ENCODE measurements at places on chromosomes 12 and 14. TPM values are rescaled to one million over a fixed set of nuclear protein-coding genes. Genes with fewer than 3 reads are reported as not detected.

DNA sequence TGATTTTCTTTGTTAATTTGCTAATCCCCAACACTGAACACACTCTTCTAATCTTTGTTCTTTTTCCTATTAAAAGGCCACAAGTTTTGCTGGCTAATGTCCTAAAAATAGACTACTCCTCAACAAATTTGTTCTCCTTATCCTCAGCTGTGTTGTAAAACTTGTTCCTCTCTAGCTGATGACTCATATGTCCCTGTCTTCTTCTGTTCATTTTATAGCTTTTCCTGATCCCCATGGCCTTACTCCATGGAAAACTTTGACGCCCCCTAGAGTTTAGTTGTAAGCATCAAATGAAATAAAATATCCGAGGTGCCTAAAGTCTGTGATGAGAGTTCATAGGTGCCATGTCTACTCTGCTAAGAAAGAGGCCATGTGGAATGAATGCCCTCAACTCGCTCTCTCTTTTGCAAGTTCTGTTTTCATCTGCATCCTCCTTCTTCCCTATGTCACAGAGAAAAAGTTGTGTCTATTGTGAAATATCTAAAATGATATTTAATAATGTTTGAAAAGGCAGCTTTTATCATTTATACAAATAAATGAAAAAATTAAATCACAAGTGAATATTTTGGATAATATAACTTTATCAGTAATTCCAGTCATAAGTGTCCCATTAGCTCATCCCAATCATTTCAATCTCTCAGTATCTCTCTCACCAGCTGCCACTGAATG lies 237.9 kb downstream of the IPO8 start:
- DNase-seq, result peak; percentile 75

DNA sequence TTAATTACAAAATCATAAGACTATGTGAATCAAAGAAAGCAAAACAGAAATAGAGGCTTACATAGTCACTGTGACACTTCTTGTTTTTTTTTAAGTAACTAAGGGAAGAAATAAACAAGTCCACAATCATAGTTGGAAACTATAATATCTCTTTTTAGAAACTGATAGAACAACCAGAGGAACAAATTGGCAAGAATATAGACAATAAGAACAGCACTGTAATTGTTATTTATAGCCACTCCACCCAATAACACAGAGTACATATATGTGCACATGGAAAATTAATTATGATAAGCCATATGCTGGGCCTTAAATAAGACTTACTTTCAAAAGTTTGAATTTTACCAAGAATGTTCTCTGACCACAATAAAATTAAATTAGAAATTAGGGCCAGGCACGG lies 101.1 kb downstream of the PLEKHG7 start:
- DNase-seq, result no peak

DNA sequence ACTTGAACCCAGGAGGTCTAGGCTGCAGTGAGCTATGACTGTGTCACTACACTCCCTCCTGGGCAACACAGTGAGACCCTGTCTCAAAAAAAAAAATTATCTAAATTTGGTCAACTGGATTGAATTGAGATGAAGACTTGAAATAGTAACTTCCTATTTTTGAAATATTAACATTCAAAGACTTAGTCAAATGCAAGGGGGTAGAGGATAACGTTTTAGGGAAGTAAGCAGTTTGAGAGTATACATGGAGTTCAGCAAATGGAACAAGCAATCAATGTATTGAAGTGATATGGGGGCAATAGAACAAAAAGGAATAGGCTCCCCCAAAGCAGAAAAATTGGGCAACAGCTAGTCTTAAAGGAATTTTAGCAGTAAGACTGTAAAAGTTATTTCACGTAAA lies 4.6 kb upstream of the MFAP5 start:
- no peak for DNase-seq

DNA sequence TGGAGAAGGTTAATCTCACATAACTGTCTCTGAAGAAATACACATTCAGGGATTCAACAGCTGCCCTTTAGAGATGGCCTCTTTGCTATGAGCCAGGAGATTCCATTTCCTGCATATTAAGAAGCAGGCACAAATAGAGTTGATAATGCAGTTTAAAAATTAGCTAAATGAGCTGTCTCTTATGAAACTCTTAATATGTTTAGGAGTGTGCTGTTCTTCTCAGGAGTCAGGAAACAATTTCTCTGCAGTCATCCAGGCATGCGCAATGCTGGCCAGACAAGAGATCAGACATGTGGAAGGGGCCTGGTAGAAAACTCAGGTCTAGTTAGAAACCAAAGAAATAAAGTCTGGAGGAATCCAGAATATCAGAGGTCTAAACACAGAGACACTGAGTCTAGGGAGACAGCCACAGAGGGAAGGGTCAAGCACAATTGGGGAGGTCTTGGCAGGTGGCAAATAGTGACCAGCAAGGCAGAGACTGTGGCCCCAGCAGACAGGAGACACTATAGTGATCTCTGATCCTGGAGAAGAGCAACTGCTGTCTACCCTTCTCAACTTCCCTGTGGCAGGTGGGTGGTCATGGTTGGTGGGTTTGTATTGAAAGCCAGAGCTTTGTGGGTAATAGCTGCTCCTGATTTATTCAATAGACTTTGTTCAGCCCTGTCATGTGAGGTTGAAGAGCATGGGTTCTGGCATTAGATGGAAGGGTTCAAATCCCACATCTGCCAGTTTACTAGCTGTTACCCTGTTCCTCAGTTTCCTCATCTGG lies 185.8 kb upstream of the RMST start:
- no peak for DNase-seq

GRCh38 chr14:24113801-24114531 lies 611 bp upstream of the DCAF11 start:
- DNase-seq, result peak; percentile 94

The IL26 gene
- not detected for total RNA-seq

DNA sequence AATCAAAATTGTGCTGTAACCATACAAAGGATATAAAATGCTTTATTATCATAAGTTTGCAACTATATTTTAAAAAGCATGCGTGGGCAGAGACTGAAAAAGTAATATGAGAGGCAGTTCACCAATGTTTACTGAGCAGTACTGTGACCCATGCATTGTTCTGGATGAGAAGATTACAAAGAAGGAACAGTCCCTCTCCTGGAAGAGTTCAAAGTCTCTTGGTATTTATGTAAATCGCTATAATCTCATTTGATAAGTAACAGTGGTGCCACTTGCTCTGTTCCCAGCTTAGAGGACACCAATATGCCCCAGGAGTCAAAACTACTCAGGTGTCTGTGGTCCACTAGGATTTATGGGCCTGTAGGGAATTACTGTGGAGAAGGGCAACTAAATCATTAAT lies 2.1 kb upstream of the CMAS start:
- DNase-seq, result no peak

The GLIPR1L1 gene
- not detected for total RNA-seq

GRCh38 chr14:42027271-42027670 lies 420.6 kb downstream of the LRFN5 start:
- DNase-seq, result no peak

- DNase-seq, result no peak
Measured at GRCh38 chr12:41850046-41850445, 294.6 kb downstream of the GXYLT1 start.

The BCL11B gene
- 1.1 TPM for total RNA-seq

The KLRD1 gene
- total RNA-seq, result 0.27 TPM

DNA sequence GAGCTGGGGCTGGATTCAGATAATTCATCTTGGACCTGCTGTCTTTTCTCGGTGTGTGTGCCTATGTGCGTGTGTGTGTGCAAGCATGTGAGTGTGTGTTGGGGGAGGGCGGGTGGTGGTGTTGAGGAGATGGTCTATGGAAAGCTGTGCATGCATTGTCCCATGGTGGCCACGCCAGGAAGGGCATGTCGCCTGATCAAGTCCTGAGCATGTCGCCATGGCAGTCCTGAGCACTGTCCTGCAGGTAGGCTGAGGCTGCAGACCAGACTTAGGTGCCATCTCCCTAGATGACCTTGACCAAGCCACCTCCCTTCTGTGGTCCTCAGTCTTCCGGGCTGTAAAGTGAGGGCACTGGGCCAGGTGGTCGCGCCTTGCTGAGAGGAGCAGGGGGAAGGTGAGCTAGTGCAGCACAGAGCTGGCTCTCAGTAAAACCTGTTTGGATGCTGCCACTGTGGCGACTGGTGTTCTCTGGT lies 81.4 kb downstream of the PAPOLA start:
- no peak for DNase-seq

DNA sequence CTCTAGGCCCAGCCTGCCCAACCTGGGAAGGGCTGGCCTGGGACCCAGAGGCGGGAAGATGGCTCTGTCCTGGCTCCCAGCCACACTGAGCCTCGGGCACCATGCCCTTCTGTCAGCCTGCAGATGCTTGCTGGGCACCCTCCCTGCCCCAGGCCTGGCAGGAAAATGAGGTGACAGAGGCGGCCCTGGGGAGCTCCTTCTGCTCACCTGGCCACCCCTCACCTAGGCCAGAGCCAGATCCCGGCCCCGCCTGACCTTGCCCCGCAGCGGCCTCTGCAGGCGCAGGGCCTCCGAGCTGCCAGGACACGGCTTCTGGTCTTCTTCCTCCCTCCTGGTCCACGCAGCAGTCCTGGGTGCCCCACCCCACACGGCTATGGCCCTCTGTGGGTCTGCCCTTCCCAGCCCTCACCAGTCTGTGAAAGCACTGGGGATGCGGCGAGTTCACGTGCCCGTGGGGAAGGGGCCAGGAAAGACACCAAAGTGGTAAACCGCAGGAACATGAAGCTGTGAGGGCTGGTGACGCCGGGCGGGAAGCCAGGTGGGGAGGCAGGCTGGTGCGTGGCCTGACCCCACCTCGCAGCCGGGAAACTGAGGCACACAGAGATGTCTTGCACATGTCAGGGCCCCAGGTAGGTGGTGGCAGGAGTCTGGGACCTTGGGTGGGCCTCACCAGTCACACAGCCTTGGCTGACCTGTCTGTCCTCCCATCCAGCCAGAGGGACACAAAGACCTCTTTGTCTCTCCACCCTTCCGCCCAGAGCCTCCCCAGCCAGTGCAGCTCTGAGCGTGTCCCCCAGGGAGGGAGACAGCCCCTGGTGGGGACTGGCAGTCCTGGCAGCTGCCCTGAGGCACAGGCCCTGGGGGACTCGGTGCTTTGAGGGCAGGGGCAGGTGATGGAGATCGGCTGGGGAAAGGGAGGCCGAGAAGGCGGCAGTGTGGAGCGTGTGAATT lies 12.8 kb downstream of the BAG5 start:
- DNase-seq, result no peak

- no peak for DNase-seq
Measured at GRCh38 chr14:100118396-100119011, 40.9 kb downstream of the DEGS2 start.

GRCh38 chr12:64431791-64432190 lies 20.1 kb upstream of the TBK1 start:
- DNase-seq, result no peak

The DBX2 gene
- total RNA-seq, result not detected

- DNase-seq, result no peak
Measured at GRCh38 chr12:66331814-66332213, 29.5 kb downstream of the HELB start.

- no peak for DNase-seq
Measured at GRCh38 chr14:67620217-67620785, 581 bp downstream of the ARG2 start.

The TAS2R43 gene
- not detected for total RNA-seq

DNA sequence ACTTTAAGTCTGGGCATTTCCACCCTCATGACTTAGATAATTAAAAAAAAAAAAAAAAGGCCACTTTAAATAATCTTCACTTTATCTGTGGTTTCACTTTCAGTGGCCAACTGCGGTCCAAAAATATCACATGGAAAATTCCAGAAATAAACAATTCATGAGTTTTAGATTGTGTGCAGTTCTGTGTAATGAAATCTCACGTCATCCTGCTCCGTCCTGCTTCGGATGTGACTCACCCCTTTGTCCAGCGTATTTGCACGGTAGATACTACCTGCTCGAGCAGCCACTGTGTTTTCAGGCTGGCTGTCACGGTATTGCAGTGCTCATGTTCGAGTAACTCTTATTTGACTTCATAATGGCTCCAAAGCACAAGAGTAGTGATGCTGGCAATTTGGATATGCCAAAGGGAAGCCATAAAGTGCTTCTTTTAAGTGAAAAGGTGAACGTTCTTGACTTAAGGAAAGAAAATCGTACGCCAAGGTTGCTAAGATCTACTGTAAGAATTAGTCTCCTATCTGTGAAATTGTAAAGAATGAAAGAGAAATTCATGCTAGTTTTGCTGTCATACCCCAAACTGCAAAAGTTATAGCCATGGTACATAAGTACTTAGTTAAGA lies 2.4 kb downstream of the E2F7 start:
- DNase-seq, result no peak

The CLECL1 gene
- total RNA-seq, result not detected

GRCh38 chr14:97624985-97625384 lies 827.8 kb downstream of the VRK1 start:
- no peak for DNase-seq

DNA sequence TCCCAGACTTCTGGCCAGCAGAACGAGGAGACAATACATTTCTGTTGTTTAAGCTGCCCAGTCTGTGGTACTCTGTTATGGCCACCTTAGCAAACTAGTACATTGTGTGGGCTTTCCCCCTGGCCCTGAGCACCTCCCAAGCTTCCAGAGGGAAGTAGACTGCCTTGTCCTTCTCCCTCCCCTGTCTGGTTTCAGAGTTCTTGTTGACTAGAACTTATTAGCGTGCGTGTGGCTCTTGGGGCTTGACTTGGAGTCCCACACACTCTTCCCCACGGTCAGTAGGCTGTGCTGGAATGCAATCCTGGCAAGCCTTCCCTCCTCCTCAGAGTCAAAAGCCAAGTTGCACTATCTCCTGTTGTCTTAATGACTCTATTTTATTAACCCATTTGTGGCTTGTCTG lies 27.7 kb downstream of the FBLN5 start:
- no peak for DNase-seq

DNA sequence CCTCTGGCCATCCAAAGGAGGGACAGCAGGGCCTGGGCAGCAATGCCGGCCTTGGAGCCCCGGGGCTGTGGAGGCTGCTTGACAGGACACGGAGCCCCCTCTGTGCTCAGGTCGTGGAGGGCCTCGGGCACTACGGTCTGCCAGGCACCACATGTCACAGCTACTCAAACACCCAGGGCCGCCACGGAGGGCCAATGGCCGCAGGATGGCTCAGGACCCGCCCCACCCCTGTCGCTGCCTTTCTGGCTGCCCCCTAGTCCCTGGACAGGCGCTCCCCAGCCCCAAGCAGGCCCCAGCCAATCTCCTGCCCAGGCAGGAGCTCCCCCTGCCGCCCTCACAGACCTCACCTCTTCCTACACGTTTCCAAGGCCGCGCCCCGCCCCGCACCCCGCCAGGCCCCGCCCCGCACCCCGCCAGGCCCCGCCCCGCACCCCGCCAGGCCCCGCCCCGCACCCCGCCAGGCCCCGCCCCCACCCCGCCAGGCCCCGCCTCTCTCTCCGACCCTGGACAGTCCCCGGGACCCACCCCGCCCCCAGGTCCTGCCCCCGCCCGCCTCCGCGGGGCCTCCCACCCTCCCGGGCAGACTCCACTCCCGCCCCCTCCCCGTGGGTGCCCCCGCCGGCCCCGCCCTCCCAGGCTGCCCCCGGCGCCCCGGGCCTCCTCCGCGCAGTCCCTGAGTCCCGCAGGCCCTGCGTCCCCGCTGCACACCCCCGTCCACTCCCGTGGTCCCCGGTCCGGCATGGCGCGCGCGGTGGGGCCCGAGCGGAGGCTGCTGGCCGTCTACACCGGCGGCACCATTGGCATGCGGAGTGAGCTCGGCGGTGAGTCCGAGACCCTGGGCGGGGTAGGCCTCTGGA lies at the start of gene ASPG:
ASPG (plus strand) TSS at position 669 of the 857 bp plus-strand sequence; CDS start at position 740, 71 bp downstream.
- DNase-seq, result no peak

The RDH12 gene
- total RNA-seq, result 0.27 TPM
